ENCODE measurements at places on chromosomes 3 and 15. TPM values are rescaled to one million over a fixed set of nuclear protein-coding genes. Genes with fewer than 3 reads are reported as not detected.

A4GNT gene
- not detected for total RNA-seq

GPR176 gene
- total RNA-seq: 22.0 TPM

EEFSEC gene
- total RNA-seq: 35.4 TPM

NR1I2 gene
- total RNA-seq: 0.74 TPM

DNAH12 gene
- 11.3 TPM for total RNA-seq

FRMD5 gene
- 10.5 TPM for total RNA-seq

AGTR1 gene
- 7.6 TPM for total RNA-seq

PIK3CB gene
- total RNA-seq: 27.7 TPM

TTC23 gene
- 40.5 TPM for total RNA-seq

CCRL2 gene
- 0.31 TPM for total RNA-seq

SKOR1 gene
- 1.1 TPM for total RNA-seq

LIPC gene
- 0.12 TPM for total RNA-seq

CSNK1G1 gene
- 59.6 TPM for total RNA-seq

LRRC2 gene
- total RNA-seq: 0.99 TPM

STXBP5L gene
- total RNA-seq: 12.1 TPM

HTR3E gene
- 0.63 TPM for total RNA-seq

ARMC8 gene
- 57.2 TPM for total RNA-seq

LRRIQ4 gene
- total RNA-seq: 0.68 TPM

ZNF106 gene
- total RNA-seq: 84.4 TPM

EOMES gene
- 0.93 TPM for total RNA-seq

HEXA gene
- total RNA-seq: 110 TPM

C3orf85 gene
- not detected for total RNA-seq

CGNL1 gene
- total RNA-seq: 29.2 TPM

ERICH6 gene
- 9.7 TPM for total RNA-seq

COL7A1 gene
- 39.1 TPM for total RNA-seq

BAHD1 gene
- 53.9 TPM for total RNA-seq

SERINC4 gene
- 11.7 TPM for total RNA-seq

ADAMTS17 gene
- total RNA-seq: 12.4 TPM

ATP6V1A gene
- 51.6 TPM for total RNA-seq

TMEM212 gene
- 2.5 TPM for total RNA-seq

GJD2 gene
- not detected for total RNA-seq

KBTBD13 gene
- 3.4 TPM for total RNA-seq

ALDH1A2 gene
- 91.2 TPM for total RNA-seq

CLDN18 gene
- total RNA-seq: 1.7 TPM

ZNF501 gene
- 12.3 TPM for total RNA-seq

ZNF774 gene
- 2.5 TPM for total RNA-seq

SRGAP3 gene
- 65.9 TPM for total RNA-seq

Measured in testis (tissue), 5 donors.